ENCODE measurements at places on chromosomes 3 and 15. TPM values are rescaled to one million over a fixed set of nuclear protein-coding genes. Genes with fewer than 3 reads are reported as not detected.

GRCh38 chr15:70788114-70789049, 25.0 kb upstream of the UACA start:
- no peak for DNase-seq

DNA sequence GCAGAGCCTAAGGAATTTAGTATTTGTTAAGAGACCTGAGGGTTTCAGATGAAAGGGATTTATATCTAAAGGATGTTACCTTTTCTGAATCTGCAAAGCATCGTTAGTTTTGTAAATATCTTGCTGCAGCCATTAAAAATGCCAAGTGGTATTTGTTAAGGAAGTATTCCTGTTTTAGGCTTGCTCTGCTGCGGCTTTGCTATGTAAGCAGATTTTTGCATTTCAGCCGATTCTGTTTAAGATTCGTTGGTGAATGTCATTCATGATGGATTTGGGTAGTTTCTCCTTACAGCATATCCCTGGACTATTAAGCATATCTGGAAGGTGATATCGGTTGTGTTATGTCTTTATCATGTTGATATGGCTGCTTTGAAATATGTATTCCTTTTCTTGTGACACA, 1.0 kb downstream of the USP8 start:
- no peak for DNase-seq

DNA sequence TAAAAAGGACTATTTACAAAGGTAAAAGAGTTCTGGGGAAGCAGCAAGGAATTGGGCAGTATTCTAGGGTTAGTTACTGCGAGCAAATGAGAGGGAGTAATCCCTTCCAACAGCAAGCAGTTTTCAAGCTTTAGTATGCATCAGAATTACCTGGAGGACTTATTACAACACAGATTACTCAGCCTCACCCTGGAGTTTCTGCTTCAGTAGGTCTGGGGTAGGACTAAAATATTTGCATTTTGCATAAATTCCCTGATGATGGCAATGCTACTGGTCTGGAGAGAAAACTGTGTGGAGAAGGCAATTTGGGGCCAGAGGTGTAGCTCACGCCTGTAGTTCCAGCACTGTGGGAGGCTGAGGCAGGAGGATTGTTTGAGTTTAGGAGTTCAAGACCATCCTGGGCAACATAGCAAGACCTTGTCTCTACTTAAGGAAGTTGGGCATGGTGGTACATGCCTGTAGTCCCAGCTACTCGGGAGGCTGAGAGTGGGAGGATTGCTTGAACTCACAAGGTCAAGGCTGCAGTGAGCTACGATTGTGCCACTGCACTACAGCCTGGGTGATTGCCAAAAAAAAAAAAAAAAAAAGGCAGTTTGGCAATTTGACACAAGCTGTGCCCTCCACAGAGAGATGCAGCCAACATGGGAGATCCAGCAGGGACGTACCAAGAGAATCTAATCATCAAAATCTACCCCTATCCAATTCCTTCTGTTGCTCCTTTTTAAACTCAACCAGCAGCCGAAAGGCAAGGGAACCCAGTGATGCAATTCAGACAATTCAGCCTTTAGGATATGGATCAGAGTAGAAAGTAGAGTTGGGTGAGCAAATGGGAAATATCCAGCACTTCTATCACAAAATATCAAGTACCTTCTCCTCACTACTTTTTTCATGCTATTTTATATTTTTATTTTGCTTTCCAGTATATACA, 27.1 kb upstream of the AP4E1 start:
- no peak for DNase-seq

GRCh38 chr3:113676261-113676660, 20.2 kb downstream of the USF3 start:
- DNase-seq: no peak

DNA sequence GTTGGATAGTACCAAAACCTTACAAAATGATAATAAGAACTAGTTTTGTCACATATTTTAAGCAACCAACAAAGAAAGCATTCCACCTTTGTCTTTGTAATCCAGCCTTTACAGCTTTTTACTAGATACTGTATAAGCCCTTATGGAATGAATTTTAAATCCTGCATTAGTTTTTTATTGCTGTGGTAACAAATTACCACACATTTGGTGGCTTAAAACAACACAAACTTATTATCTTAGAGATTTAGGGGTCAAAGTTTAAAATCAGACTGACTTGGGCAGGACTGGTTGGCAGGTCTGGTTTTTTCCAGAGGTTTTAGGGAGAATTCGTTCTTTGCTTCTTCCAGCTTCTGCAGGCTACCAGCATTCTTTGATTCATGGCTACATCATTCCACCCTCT, 108.5 kb upstream of the NLGN1 start:
- no peak for DNase-seq

DNA sequence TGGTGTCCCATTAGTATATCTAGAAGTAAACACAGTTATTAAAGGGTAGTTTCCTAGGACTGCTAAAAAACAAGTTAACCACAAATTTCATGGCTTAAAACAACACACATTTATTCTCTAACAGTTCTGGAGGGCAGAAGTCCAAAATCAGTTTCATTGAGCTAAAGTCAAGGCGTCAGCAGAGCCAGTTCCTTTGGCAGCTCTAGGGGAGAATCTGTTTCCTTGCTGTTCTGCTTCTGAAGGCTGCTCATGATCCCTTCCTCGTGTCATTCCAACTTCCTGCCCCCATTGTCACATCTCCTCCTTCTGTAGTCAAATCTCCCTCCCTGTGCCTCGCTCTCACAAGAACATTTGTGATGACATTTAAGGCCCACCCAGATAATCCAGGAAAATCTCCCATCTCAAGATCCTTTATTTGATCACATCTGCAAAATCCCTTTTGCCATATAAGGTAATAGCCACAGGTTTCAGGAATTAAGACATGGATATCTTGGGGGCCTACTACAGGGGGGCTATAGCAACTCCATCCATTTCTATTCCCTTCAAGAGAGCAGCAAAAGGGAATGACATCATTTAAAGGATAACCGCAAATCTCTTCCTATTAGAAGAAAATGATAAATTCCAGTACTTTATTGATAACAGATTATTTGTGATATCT, 50.1 kb downstream of the GPR176 start:
- DNase-seq: no peak

DNA sequence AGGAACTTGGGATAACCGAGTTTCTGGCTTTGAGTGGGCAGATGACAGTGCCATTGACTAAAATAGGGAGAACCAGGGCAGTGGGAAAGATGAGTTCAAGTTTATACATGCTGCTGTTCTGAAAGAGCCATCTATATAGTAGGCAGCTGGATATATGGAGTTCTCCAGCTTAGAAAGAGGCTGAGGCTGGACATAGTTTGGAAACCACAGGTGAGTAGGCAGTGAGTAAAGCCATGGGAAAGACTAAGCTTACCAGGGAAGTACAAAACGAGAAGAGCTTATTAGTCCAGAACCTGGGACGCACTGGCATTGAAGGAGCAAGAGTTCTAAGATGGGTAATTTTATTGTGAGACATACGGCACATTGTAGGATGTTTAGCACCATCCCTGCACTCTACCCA, 54.2 kb downstream of the MSL2 start:
- DNase-seq: no peak

DNA sequence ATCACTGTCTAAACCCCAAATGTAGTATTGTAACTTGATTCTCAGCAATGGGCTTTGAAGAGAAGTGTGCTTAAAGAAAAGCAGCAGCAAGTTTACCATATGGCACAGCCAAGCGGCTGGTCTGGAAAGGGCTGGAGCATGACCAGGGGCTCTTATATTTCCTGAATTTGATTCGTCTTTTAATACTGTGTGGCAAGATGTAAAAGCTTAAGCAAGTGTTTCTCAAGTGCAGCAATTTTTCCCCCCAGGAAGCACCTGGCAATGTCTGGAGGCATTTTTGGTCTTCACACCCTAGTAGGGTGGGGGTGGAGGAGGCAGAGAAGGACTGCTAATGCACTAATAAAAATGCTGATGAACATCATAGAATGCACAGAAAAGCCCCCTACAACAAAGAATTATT, 397.9 kb downstream of the NTRK3 start:
- DNase-seq: no peak

UQCRC1 gene
- 122 TPM for total RNA-seq

DNA sequence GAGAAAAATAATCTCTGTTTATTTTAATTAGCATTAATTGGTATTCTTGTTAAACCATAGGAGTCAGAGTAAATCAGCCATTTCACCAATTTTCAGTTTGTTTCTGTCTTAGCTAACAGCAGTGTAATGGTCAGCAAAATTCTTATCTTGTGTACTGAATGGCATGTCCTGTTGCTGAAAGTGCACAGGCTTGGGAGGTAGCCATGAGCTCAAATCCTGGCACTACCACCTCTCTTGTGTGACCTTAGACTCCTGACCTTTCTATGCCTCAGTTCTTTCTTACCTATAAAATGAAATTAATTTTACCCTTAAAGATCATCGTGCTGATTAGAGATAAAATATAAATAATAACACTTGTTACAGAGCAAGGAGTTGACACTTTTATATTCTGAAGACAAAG, 35.8 kb downstream of the MLH1 start:
- DNase-seq: no peak

DNA sequence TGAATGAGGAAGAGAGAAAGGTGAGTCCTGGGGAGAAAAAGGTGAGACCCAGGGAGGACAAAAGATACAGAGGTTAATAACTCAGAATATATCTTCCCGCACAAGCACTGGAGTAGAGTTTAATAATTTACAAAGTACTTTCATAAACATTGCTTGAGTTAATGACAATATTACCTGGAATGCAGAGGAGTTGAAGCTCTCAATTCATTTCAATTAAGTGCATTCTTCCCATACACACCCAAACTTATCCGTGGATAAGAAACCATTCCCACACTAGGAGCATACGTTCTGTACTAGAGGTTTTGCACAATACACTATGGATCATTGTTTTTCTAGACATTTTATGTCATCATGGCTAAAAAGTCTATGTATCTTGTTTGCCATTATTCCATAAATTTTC, 23.3 kb upstream of the KNG1 start:
- no peak for DNase-seq

GRCh38 chr15:43948691-43949325, 122.0 kb downstream of the WDR76 start:
- DNase-seq: no peak

DNA sequence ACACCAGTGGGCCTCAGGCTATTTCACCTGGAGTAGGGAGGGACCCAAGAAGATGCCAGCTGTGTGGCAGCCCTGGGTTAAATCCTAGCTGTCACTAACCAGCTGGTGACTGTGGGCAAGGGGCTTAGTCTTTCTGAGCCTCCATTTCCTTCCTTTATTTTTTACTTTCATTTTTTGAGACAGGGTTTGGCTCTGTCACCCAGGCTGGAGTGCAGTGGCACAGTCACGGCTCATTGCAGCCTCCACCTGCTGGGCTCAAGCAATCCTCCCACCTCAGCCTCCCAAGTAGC, 108.0 kb upstream of the SMAD3 start:
- no peak for DNase-seq

TMEM266 gene
- 4.6 TPM for total RNA-seq

DNA sequence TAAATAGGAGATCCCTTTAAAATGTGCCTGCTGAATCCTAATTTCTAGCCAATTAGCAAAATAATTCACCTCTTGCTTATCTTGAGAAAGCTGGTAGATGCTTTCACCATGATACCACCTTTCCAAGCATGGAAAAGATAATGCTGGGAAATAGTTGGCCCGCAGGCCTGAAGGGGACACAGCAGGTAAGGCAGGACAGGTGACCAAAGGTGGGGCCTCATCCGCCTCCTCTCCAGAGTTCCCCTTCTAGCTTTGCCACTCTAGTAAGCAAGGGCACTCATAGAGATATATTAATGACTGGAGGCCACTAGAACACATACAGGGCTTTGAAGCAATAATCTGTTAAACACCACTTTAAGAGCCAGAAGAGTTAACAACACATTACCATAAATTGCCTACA, 45.5 kb downstream of the SATB1 start:
- DNase-seq: no peak

DNA sequence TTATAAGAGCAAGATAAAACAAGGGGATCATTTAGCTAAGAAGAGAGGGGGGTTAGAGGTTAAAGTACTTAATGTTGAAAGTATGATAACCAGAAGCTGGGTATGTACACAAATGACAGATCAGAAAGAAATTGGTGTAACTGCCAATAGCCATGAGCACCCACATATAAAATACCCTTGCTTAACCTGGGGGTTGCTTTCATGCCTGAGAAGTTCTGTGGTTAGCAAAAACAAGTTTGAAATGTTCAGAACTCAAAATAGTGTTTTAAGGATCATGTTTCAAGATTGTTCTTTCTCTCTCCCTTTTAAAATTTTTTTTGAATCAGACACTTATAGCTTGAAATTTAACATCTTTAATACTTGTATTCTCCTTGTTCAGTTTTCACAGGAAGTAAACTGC, 321.4 kb upstream of the GBE1 start:
- DNase-seq: no peak

DNA sequence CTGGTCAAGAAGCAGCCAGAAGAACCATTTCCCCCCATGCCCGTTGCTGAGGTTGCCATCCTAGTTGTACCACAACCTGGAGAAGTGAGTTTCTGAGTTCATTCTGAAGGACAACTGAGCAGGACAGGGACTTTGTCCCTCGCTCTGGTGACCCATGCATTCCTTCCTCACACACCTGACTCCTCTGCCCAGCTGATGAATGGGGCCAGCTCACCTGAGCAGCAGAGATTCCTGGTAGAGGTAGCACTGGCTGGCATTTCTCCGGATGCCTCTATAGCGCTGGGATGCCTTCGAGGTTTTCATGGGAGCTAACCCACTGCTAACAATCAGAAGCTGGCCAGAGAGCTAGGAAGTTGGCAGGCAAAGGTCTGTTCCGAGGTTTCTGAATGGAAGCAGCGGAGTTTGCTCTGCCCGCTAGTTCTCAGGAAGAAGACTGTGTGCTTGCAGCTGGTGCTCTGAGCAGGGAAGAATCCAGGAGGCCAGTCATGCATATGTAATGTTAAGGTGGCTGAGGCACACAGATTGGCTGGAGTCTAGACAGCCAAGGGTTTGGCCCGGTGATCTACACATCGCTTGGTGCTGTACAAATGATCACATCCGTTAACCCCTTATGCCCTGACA, at the start of gene TMC3:
Gene TMC3, minus strand, starts transcription at position 439 of the 621 bp plus-strand sequence. Its CDS starts 136 bp downstream, at position 303.
- peak; percentile 33 for DNase-seq

DNA sequence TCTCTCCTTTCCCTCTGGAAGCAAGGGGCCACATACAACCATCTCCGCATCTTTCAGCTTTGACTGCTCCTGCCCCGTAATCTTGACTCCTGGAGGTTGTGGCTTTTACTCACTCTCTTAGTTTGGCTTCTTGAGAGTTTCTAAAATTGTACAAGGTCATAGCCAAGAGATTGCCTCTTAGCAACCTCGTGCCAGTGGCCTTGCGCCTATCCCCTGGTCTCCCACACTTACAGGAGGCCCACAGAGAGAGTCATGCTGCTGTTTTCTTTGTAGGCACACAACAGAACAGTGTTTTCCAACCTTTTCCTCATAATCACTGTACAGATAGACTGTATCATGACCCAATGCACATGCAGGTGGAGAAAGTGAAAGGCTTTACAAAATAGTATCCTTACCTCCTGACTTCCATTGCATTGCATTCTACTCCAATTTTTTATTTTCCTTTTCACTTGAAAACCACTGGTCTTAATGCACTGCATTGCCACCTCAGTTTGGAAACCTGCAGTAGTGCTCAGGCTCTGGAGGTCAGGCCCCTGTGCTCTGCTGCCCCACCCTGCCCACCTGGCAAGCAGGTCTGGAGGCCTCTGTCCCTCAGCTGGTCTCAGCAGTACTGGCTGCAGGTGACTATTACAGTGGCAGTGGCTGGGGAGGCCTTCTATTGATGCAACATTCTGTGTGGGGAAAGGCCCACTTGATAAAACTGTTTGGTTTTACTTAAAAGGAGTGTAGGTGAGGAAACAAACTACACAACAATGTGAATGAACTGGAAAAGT, 156.2 kb downstream of the DNAJB8 start:
- no peak for DNase-seq

- no peak for DNase-seq
Measured at GRCh38 chr3:57917601-57918000, 90.6 kb upstream of the FLNB start.

- no peak for DNase-seq
Measured at GRCh38 chr3:107238787-107239186, 138.5 kb upstream of the CCDC54 start.

Data from cerebellum (tissue), 4 donors.